Bronchial epithelial cell (primary cell): ENCODE measurements at places on chromosomes 11 and 22. TPM values are rescaled to one million over a fixed set of nuclear protein-coding genes. Genes with fewer than 3 reads are reported as not detected.

The LYVE1 gene
- total RNA-seq, result not detected in 2 replicates

The POU2AF3 gene
- total RNA-seq, result not detected in 2 replicates

The POU2AF2 gene
- not detected in 2 replicates for total RNA-seq

The NXPE2 gene
- not detected in 2 replicates for total RNA-seq

The CDKN1C gene
- 9.5 and 9.9 TPM in 2 replicates for total RNA-seq

The BTBD18 gene
- total RNA-seq, result not detected in 2 replicates

The GPHA2 gene
- total RNA-seq, result not detected in 2 replicates

The PDGFB gene
- 1.1 and 5.6 TPM in 2 replicates for total RNA-seq

The RIBC2 gene
- 0.26 TPM in 1 of 2 replicates, not detected in the other for total RNA-seq

The CASP5 gene
- total RNA-seq, result 6.9 TPM in 1 of 2 replicates, not detected in the other

The CSF2RB gene
- under 0.01 TPM in 1 of 2 replicates, not detected in the other for total RNA-seq

The OR10D3 gene
- total RNA-seq, result not detected in 2 replicates

The CD3G gene
- total RNA-seq, result not detected in 2 replicates

The F2 gene
- total RNA-seq, result 0.26 and 0.38 TPM in 2 replicates

The CYTH4 gene
- not detected in 2 replicates for total RNA-seq

The RASGRP2 gene
- not detected in 2 replicates for total RNA-seq

The ALX4 gene
- total RNA-seq, result under 0.01 TPM in 1 of 2 replicates, not detected in the other

The DDI1 gene
- total RNA-seq, result not detected in 2 replicates

The NTM gene
- 0.64 and 4.2 TPM in 2 replicates for total RNA-seq

The SLC22A25 gene
- total RNA-seq, result not detected in 2 replicates

The C11orf42 gene
- not detected in 2 replicates for total RNA-seq

The LRRC51 gene
- 2.6 and 3.2 TPM in 2 replicates for total RNA-seq
